ENCODE measurements at places on chromosomes 16 and 17.

- no peak for DNase-seq
These were observed 36.7 kb downstream of the SALL1 start for GRCh38 chr16:51114382-51114781.

DNA sequence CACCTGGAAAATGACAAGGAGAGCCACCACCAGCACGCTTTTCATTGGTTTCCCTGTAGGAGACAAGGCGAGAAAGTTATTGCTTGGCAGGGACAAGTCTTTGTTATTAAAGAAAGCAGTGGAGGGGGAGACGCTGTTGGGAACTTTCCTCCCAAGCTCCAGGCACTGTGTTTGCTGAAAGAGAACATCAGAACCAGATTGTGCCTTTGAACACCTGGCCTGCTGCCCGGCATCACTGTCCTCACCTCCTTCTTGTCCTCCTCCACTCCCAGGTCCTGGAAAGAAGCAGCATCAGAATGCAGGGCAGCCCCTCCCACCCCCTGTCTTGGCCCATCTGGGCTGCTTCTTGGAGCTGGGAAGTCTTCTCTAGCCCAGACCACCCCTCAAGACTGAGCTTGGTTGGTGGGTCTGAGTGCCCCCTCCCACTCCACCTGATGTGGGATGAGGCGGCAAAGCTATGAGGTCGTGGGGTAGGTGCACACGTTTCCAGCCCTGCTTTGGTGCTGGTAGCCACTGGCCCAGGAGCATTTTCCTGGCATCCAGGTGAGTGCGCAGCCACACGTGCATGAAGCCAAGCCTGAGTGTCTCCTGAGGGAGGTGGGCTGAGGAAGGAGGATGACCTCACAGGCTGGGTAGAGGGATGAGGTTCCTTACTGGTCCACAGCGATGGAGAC lies 6.2 kb downstream of the CCR7 start:
- DNase-seq = no peak

- DNase-seq = no peak
These were observed 12.8 kb upstream of the CNEP1R1 start for GRCh38 chr16:50012182-50012581.

DNA sequence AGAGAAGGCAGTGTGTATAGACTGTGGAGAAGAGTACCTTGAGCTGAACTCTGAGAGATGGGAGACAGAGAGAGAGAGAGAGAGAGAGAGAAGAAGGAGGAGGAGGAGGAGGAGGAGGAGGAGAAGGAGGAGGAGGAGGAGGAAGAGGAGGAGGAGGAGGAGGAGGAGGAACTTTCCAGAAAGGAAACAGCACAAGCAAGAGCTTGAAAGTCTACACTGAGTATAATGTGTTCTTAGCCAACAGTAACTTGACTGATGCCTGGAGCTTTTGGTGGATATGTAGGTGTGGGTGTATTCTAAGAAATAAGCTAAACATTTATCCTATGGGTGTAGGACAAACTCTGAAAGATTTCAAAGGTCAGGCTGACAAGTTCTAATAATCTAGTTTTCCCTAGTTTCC lies 116.4 kb downstream of the SNX11 start:
- DNase-seq = no peak
